ENCODE measurements at places on chromosomes 1 and 21. TPM values are rescaled to one million over a fixed set of nuclear protein-coding genes. Genes with fewer than 3 reads are reported as not detected.

DNA sequence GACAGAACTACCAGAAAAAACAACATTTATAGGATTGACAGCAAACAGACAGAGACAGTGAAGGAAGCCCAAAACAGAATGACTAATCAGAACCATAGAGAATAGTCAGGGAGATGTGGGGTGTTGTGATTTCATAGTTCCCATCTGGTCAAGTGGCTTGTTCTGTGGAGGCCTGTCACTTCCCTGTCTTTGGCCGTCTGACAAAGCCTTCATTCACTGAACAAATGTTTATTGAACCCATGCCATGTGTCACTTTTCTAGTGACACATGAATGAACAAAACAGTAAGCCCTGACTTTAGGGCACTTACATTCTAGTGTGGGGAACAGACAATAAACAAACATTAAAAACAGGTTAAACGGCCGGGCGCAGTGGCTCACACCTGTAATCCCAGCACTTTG lies 3.2 kb upstream of the SRRM1 start:
- no peak for DNase-seq

- no peak for DNase-seq
These were observed 211.8 kb upstream of the ZC3H12A start for GRCh38 chr1:37262439-37263170.

GRCh38 chr1:21868941-21869454 lies 56.9 kb downstream of the LDLRAD2 start:
- DNase-seq: no peak

- DNase-seq: no peak
These were observed 437.8 kb downstream of the LTN1 start for GRCh38 chr21:28554660-28555475.

- no peak for DNase-seq
These were observed 35.6 kb downstream of the MCOLN2 start for GRCh38 chr1:84961316-84961715.

- no peak for DNase-seq
These were observed 6.9 kb downstream of the CASQ1 start for GRCh38 chr1:160197231-160197630.

GRCh38 chr1:177932123-177932522 lies 37.7 kb downstream of the SEC16B start:
- DNase-seq: no peak

DNA sequence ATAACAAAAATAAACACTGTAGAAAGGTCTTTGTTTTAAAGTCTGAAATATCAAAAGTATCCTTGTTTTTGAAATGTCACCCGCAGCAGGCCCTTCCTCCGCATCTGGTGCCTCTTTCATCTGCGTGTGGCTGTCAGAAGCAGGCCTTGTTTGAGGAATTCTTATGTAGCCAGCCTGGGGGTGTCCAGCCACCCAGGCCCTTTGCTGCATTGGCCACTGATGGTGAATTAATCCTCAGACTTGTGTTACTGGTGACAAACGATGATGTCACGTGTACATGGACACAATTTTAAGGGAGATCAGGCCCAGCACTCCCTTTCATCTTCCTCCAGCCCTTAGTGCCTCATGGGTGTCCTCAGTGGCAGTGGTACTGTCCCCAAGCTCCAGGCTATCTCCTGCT lies 208.0 kb upstream of the GALNT2 start:
- no peak for DNase-seq

DNA sequence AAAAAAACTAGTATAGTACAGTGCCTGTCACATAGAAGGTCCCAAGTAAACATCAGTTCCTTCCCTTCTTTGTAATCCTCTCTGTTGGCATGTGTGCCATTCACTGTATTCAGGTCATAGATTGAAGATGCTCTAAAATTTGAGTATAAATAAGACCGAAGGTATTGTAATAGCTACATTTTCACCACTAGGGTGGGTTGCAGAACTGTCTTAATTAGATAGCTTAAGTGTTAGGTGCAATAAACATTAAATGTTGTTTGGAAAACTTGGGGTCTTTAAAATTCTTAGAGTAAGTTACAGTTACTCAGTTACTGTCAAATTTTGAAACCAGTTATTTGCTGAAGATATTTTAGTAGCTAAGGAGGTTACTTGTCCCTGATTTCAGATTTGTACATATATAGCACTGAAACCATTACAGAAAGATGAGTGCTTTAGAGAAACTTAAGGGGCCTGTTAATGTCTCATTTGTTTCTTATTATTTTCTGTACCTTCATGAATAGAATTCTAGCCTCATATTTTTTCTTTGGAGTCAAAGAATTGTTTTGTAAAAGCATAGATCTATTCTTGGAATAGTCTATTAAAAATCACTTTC lies 24.3 kb downstream of the PER3 start:
- DNase-seq: no peak

The SLFNL1 gene
- total RNA-seq: 0.65 TPM

The PYHIN1 gene
- 10.9 TPM for total RNA-seq

The HES2 gene
- total RNA-seq: not detected

The TBX15 gene
- not detected for total RNA-seq

The DPT gene
- total RNA-seq: not detected

The LCE2B gene
- total RNA-seq: not detected

The MAEL gene
- not detected for total RNA-seq

The TEDDM1 gene
- not detected for total RNA-seq
